Stimulated activated CD8-positive, alpha-beta memory T cell treated with anti-CD3 and anti-CD28 coated beads, Interleukin-2, amount 100 ng/mL, for 1 hour (primary cell): ENCODE measurements at places on chromosomes 2 and 18.

- DNase-seq, result no peak
Observed at GRCh38 chr2:164960159-164960558, 4.8 kb upstream of the SLC38A11 start.

DNA sequence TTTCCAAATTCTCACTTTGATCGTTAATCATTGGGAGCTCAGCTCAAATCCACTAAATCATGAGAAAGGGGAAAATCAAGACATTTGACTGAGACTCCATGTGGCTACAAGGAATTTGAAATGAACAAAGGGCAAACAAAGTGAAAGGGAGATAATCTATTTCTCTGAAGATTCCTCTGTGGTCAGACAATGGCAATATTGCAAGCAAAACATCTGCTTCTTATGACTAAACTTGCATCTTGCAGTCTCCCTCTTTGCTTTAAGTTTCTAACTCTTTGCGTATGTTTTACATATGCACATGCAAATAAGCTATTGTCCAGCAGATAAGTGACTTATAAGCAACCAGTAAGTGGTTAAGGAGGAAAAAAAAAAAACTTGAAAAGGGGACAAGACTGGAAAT, 299.1 kb upstream of the NXPH2 start:
- no peak for DNase-seq

DNA sequence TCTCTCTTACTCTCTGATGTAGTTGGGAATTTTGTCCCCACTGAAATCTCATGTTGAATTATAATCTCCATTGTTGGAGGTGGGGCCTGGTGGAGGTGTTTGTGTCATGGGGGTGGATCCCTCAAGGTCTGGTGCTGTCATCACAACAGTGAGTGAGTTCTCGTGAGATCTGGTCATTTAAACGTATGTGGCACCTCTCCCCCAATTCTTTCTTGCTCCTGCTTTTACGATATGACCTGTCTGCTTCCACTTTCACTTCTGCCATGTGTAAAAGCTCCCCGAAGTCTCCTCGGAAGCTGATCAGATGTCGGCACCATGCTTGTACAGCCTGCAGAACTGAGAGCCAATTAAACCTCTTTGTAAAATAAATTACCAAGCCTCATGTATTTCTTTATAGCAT, 337.8 kb upstream of the CDH2 start:
- no peak for DNase-seq

GRCh38 chr2:54928719-54929118, 121.5 kb downstream of the RTN4 start:
- no peak for DNase-seq

- no peak for DNase-seq
Observed at GRCh38 chr2:239274391-239275043, 126.3 kb downstream of the HDAC4 start.
